Activated CD4-positive, alpha-beta memory T cell treated with anti-CD3 and anti-CD28 coated beads for 36 hours (primary cell): ENCODE measurements at places on chromosomes 3 and 15.

- no peak for DNase-seq
These were observed 402.2 kb upstream of the PROK2 start for GRCh38 chr3:72187131-72187530.

GRCh38 chr3:136444581-136444980 is 194.4 kb downstream of the PCCB start:
- no peak for DNase-seq

- no peak for DNase-seq
These were observed 355.8 kb upstream of the IL12A start for GRCh38 chr3:159632851-159633250.

- no peak for DNase-seq
These were observed 231.5 kb downstream of the ALCAM start for GRCh38 chr3:105598042-105598796.

DNA sequence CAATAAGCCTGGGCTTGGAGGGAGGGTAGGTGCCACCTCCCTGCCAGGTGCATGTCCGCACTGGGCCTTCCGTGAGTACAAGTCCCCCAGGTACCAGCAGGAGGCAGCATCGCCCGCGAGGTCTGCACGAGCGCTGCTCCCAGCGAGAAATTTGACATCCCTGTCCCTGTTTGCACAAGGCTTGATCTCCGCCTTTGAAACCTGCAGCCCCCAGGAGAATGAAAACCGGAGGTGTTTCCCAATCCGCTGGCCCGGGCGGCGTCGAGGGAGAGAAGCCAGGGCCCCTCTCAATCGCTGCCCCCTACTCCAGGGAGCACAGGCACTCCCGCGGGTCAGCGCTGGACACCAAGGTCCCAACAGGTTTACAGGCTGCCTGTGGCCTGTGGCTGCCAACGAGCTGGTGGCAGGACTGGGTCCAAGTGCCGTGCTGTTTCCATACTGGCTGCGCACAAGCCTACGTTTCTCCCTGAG is 961 bp downstream of the HAPLN3 start:
- peak; percentile 92 for DNase-seq

- DNase-seq, result peak; percentile 18
These were observed 41.8 kb downstream of the CBLB start for GRCh38 chr3:105826778-105827634.

- peak; percentile 81 for DNase-seq
These were observed 20.1 kb downstream of the RFT1 start for GRCh38 chr3:53109891-53110771.

DNA sequence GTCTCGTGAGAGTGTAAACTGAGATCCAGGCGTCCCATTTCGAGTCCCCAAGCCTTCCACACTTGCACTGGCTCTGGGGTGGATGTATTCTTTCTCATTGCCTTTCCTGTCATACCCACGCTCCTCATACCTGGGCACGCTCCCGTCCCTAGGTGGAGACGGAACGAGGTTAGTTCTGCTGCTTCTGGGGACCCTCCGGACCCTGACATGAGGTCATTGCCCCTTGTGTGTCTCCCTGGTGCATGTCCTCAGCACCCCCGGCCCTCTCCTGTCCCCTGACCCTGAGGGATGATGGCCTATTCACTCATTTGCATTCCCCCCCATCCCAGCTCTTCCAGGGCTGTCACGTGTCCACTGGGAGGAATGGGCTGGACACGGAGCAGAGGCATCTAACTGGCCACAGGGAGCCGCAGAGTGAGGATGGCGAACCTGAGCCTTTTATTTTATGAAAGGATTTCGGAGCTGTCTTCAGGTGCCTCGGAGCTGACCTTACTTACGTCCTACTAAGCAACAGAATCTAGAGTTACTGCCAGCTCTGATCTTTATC is 8.2 kb downstream of the NIPA1 start:
- no peak for DNase-seq

DNA sequence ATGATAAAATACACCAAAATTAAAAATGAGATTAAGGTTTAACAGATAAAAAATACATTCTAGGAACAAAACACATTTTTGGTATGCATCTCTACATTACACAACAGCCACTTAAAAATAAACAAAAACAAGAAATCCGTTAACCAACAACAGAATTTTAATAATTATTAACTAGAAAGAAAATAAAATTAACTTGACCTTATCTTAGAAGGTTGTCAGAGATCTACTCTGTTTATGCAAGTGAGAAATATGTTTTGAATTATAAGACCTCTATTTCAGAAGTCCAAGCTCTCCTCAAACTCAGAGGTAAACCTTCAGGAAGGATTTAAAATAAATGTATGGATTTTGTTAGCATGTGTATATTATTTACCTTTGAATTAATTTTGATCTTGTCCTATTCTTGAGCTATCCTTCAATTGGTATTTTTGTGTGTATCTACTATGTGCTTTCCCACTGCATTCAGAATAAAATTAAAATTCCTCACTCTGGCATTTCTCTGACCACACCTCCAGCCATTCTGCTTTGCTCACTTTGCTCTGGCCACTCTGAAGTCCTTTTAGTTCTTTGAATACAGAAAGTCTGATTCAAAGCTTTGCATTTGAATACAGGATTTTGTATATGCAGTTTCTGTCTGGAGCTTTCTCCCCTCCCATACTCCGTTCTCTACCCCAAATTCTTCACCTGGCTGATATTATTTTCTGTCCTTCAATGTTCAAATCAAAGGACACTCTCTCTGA is 352.0 kb downstream of the ZBTB20 start:
- no peak for DNase-seq

DNA sequence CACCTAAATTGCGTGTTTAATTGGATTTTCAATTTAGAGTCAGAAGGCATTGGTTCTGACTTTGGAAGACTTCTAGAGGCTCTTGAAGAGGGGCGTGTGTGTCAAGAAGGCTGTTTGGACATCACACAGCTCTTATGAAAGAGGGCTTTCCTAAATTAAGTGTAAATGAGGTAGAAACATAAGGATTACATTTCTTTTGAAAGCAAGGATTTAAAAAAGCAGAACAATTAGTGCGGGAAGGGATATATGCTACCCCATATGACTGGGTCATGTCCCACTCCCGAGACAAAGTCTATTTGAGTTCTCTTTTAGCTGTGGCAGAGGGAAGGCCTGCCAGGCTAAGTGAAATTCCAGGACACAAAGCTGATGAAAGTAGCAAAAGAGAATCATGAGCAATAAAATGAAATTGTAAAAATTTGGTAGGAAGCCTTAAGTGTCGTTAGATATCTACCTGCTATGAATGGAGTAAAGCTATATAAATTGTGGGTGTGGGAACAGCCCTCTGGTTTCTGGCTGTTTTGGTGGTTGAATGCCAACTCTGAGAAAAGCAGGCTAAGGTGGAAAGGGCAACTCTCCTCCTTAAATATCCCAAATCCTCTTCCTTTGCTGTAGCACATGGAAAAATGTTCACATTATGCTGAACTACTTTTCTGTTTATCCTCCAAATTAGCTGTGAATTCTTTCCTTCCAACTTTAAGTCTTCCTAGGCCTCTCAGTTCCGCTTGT is 100.6 kb upstream of the TSC22D2 start:
- DNase-seq, result no peak

- no peak for DNase-seq
These were observed 225.5 kb upstream of the STT3B start for GRCh38 chr3:31307131-31307785.

DNA sequence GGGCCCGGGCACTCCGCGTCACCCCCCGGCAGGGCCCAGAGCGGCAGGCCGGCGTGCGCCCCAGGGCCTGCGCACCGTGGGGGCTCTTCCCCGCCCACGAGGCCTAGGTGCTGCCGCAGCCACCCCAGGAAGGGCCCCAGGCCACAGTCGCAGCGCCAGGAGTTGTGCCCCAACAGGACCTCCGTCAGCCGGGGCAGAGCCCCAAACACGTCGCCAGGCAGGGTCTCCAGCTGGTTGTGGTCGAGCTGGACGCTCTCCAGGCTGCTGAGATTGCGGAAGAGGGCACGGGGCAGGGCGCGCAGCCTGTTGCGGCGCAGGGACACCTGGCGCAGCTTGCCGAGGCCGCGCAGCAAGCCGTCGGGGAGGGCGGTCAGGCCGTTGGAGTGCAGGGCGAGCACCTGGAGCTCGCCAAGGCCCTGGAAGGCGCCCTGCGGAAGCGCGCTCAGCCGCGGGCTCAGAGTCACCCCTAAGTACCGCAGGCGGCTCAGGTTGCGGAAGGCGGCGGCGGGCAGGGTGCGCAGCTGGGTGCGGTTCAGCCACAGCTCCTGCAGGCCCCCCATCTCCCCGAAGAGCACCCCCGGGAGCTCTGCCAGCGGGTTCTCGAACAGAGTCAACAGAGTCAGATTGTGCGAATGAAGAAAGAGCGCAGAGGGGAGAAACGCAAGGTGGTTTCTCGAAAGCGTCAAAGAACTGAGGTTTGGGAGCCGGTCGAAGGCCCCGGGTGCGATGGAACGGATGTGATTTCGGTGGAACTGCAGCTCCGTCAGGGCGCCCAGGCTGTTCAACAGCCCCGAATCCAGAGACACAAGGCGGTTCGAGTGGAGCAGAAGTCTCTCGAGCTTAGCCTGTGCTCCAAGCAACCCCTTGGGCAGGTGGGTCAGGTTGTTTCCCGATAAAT is 2.0 kb downstream of the GP5 start:
- peak; percentile 53 for DNase-seq

- no peak for DNase-seq
These were observed 16.2 kb downstream of the ZPLD1 start for GRCh38 chr3:102450976-102451375.

GRCh38 chr3:17686613-17687012 is 55.8 kb downstream of the TBC1D5 start:
- DNase-seq, result no peak

DNA sequence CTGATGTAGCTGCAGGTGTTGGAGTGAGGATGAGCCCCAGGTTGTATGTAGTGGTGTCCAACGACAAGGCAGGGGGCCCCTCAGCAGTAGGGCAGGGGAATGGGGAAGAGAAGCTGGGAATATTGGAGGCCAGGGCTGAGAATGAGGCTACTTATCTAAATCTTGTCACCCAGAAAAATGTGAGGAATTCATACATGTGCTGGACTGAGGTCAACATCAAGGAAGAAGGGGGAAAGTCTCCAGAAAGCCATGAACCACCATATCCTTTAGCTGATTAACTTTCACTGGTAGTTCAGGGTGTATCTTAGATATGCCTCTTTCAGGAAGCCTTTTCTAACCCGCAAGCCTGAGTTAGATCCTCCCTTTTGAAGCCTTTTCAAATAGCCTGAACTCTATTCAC is 22.6 kb upstream of the FSTL1 start:
- DNase-seq, result no peak

GRCh38 chr3:160001148-160001760 is 12.6 kb downstream of the IL12A start:
- no peak for DNase-seq

- no peak for DNase-seq
These were observed 6.6 kb upstream of the POLQ start for GRCh38 chr3:121552379-121552778.

DNA sequence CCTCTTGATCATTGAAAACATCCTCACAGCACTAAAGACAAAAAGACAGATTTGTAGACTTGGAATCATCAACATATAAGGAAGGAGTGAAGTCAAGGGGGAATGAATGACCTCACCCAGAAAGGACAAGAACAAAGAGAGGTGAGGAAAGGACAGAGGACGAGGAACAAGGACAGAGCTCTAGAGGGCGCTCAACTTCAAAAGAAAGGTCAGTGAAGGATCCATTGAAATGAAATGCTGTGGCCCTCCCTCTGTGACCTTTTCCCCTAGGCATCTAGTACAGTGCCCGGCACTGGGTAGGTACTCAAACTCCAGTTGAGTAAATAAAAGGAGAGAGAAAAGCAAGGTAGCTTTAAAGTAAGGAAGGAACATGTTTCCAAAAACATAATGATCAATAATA is 2.6 kb downstream of the ATP8B4 start:
- peak; percentile 40 for DNase-seq

DNA sequence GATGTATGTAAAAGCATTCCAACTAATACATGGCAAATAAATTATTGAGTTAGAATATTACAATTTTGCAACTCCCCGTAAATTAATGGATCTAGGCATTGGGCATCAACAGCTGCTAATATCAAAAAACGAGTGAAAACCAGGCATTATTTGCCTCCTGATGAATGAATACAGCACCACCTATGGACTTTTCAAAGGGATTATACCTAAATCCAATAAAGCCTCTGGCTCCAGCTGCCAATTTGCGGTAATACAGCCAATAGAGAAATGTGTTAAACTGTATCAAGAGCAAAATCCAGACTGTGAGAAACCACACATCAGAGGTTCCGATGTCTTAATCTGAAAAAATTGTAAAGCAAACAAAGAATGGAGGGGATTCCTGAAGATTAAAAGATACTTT is 16.3 kb upstream of the A4GNT start:
- no peak for DNase-seq

GRCh38 chr3:140527156-140527555 is 150.7 kb upstream of the TRIM42 start:
- DNase-seq, result no peak

- DNase-seq, result no peak
These were observed 17.2 kb downstream of the ARRDC4 start for GRCh38 chr15:97977734-97978133.

GRCh38 chr3:85482213-85482490 is 523.4 kb downstream of the CADM2 start:
- no peak for DNase-seq
